ENCODE measurements at places on chromosomes 1 and 21.

GRCh38 chr1:85386068-85386722 is 78.8 kb downstream of the DDAH1 start:
- DNase-seq = no peak

DNA sequence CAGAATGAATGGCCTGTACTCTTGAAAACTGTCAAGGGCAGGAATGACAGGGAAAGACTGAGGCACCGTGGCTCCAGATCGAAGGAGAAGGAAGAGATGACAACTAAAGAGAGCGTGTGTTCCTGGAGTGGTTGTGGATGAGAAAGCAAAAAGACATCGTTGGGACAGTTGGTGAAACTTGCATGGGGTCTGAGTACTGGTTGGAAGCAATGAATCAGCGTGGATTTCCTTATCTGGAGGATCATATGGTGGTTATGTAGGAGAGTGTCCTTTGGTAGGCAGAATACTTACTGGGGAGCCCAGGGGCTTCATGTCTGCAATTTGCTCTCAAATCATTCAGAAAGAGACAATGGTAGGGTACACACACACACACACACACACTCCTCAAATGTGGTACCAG is 13.9 kb downstream of the LEMD1 start:
- no peak for DNase-seq

DNA sequence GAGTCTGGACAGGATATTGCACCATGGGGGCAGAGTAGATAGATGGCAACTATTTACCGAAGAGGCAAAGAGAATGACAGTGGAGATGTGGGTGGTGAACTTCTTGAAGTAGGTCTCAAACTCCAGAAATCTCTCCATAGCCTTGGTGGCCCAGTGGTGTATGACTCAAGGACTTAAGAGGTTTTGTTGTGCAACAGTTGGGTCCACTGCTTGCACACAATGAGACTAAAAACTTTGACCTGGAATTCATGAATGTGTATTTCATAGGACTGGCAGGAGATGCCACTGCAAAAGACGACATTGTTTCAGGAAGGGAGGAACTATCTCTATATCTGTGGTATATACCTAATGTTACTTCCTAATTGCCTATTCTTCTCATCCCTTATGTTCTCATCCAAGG is 75.9 kb downstream of the ZSCAN20 start:
- DNase-seq = no peak

- DNase-seq = no peak
Observed at GRCh38 chr1:232291261-232291660, 338.7 kb downstream of the SIPA1L2 start.

DNA sequence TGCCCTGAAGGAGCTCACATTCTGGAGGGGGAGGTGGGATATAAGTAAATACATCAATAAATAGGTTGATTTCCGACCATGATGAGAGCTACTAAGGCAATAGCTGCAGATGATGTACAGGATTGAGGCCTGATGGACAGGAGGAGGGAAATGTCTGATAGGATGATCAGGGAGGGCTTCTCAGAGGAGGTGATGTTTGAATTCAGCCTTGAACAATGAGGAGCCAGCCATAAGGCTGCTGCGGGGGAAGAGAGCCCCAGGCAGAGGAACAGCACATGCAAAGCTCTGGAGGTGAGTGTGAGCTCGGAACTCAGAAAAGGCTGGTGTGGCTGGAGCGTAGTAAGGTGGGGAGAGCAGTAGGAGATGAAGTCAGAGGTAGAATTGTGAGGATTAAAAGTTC is 411.7 kb downstream of the PTPRU start:
- no peak for DNase-seq

- no peak for DNase-seq
Observed at GRCh38 chr1:22500471-22500870, 48.8 kb downstream of the ZBTB40 start.

DNA sequence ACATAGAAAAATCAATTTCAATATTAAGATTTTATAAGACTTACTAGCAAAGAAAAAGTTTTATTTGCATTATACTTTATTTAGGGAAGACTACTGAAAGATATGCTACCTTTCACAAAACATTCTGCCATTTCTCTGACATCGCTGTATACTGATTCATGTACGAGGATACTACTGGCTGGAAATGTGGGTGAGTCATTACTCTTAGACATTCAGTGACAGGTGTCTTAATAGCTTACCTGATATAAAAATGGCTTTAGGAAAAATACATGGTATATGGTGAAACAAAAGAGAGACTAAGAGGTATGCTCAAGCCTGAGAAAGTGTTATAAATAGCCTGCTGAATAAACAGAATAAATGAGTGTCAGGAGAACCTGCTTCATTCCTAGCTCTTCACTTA is 73.0 kb upstream of the EXO1 start:
- DNase-seq = no peak

DNA sequence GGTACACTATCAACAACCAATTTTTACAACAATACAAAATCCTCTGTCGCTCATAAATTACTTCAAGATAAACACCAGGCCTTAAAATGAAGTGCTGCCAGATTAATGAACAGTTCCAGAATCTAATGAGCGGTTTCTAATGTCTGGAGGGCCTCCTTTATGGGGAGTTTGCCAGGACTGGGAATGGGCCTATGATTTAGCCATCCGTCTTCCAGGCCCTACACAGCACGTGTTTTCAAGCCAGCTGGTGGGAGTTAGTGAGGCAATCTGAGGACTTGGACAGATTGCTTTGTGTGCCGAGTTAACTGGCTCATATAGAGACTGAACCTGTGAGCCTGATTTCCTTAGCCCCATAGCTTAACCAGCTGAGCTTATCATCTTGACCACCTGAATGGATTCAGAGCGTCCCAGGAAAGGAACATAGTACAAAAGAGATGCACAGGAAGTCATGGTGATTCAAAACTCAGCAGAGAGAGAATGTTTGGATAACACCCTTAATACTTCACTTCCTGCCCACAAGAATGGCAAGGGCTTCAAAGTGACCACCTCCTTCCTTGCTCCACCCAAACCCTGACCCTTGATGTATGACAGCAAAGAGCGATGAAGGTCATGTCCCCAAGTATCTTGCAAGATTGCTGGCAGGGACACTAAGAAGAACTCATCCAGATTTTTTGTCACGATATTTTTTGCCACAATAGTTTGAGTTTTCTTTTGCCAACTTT is 143.5 kb downstream of the SLC30A10 start:
- no peak for DNase-seq

GRCh38 chr1:107135463-107135862 is 5.4 kb upstream of the NTNG1 start:
- no peak for DNase-seq

DNA sequence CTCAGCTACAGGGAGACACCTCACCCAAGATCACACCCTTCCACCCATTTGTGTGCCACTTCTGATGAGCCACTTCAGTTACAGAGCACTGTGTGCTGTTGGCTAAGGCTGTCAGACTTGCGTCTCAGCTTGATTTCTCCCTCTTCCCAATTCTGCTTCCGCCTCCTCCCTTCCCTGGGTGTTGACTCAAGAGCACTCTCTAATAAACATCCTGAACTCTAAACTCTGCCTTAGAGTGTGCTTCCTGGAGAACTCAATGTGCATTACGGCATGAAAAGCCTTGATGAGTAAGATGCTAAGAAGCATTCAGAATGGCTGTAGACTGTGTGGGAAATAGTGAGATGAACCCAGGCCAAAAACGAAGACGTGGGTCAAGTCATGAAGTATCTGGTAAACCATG is 54.9 kb upstream of the S1PR1 start:
- no peak for DNase-seq

DNA sequence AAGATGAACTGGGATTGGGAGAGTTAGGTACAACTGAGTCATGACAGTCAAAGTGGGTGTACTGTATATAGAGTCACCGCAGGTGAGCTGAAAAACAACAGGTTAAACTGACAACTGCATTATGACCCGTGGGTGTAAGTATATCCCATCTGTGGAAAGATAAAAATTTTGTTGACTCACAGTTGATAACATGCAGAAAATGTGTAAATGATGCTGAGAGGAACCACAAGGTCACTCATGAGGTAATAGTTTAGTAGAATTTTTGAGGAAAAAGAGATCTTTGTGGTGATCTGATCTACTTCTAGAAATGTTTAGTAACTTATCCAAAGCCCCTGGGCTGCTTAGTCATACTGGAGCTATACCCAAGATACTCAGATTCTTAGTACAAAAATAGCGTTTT is 838 bp downstream of the OR2C3 start:
- DNase-seq = no peak
